Heart right ventricle (tissue), 16 donors: ENCODE measurements at places on chromosomes 5 and 9. TPM values are rescaled to one million over a fixed set of nuclear protein-coding genes. Genes with fewer than 3 reads are reported as not detected.

The PRLR gene
- total RNA-seq = 0.38 TPM

- peaks cover 6% of the 10 kb centered on the region for H3K36me3 ChIP-seq
- H3K27ac ChIP-seq = peak overlapping the region; percentile 51
- no peak overlapping the region for H3K4me3 ChIP-seq
- peak; percentile 87 for DNase-seq
Measured at GRCh38 chr5:67095346-67096171, 101.0 kb downstream of the CD180 start.

The KCNMB1 gene
- total RNA-seq = 1.5 TPM

DNA sequence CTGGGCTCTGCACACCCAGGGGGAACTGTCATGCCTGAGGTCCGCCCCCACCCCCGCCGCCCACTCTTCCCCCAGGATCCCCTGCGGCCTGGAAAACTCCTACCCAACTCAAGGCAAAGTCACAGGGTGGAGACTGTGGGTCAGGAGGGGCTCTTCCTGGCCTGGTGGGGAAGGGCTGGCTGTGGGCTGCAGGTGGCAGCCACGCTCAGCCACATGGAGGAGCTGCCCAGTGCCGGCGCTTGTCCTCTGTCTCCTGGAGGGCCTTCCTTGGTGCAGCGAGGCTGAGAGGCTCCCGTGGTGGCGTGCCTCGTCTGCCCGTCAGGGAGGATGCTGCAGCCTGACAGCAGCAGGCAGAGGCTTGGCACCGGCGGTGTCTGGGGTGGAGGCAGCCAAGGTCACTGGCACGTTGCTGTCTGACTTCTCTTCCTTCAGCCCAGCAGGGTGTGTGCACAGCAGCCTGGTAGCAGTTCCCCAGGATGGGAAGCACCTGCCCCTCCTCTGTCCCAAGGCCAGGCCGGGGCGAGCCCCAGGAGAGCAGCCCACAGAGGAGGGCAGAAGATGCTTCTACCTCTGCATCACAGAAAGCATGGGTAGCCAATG lies 78.1 kb downstream of the ADAMTS2 start:
- H3K27me3 ChIP-seq = peaks cover 7% of the 10 kb centered on the region
- DNase-seq = no peak
- H3K36me3 ChIP-seq = no peaks in the 10 kb centered on the region
- no peak overlapping the region for H3K27ac ChIP-seq

- H3K36me3 ChIP-seq = no peaks in the 10 kb centered on the region
- DNase-seq = no peak
- H3K4me3 ChIP-seq = no peak overlapping the region
- H3K4me1 ChIP-seq = no peaks in the 10 kb centered on the region
Measured at GRCh38 chr5:93053825-93054224, 527.2 kb downstream of the NR2F1-AS1 start.

The C7 gene
- 43.9 TPM for total RNA-seq

DNA sequence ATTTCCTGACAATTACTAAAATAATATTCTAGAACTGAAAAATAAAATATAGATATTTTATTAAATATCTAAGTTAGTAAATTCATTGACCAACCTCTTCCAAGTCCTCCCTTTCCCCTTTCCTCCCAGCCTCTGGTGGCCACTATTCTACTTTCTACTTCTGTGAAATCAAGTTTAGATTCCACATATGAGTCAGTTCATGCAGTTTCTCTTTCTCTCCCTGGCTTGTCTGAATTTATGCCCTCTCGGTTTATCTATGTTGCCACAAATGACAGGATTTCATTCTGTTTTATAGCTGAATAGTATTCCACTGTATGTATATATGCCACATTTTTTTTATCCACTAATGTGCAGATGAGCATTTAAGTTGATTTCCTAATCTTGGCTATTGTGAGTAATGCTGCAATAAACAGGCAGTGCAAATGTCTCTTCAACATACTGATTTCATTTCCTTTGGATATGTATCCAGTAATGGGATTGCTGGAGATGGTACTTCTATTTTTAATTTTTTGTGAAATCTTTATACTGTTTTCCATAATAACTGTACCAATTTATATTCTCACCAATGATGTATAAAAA lies 52.3 kb downstream of the WDR36 start:
- peaks cover 5% of the 10 kb centered on the region for H3K4me1 ChIP-seq
- no peak for DNase-seq
- no peak overlapping the region for H3K27ac ChIP-seq
- H3K27me3 ChIP-seq = no peaks in the 10 kb centered on the region

DNA sequence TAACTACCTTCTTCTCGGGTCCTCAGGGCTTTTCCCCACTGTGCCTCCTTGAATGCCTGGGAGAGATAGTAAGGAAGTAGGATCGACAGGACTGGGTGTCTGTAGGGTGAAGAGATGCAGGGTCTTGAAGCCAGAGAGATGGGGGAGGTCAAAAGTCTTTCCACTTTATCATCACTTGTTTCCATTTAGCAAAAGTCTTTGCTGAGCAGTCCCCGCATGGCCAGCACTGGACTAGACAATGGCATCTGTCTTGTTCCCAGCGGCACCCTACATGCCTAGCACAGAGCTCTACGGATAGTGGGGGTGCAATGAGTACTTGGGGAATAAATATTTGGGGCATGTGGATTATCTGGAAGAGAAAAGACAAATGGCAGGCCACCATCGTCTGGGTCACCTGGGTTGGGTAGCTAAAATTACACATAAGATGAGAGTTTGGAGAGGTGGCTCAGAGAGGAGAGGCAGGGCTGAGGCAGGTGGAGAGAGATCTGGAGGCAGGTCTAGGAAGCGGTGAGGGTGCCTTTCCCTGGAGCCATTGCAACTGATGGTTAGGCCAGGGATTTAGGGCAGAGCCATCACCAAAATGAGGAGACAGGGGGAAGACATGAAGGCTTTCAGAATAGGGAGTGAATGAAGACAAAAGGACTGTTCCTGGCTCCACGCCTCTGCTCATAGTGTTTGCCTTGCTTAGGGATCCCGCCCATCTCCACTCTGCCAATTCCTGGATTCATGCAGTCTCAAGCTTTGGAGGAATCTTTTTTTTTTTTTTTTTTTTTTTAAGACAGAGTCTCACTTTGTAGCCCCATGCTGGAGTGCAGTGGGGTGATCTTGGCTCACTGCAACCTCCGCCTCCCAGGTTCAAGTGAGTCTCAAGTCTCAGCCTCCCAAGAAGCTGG lies 250.8 kb upstream of the KLF4 start:
- H3K4me1 ChIP-seq = peaks cover 31% of the 10 kb centered on the region
- DNase-seq = no peak
- no peaks in the 10 kb centered on the region for H3K36me3 ChIP-seq
- H3K4me3 ChIP-seq = no peak overlapping the region

The SPAAR gene
- total RNA-seq = 2.8 TPM

- no peak overlapping the region for H3K27ac ChIP-seq
- no peak for DNase-seq
- H3K36me3 ChIP-seq = no peaks in the 10 kb centered on the region
- no peaks in the 10 kb centered on the region for H3K4me1 ChIP-seq
- H3K27me3 ChIP-seq = no peaks in the 10 kb centered on the region
Measured at GRCh38 chr5:158163451-158164295, 304.7 kb upstream of the CLINT1 start.

The POU5F2 gene
- total RNA-seq = 0.30 TPM

DNA sequence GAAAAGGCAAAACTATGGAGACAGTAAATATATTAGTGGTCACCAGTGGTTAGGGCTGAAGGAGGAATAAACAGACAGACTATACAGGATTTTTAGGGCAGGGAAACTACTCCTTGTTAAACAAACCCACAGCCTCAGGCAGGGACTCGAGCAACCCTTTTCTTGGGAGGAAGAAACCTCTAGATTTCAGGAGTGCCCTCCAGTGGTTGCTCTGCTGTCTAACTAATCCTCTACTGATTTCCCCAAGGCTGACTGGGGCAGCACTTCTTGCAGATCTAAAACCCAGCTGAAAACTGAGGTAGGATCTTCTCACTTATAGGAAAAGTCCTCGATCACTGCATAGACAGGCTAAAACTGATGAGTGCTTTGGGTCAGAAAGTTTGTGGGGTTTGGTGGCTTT lies 176.8 kb downstream of the ISOC1 start:
- no peaks in the 10 kb centered on the region for H3K27me3 ChIP-seq
- H3K4me1 ChIP-seq = no peaks in the 10 kb centered on the region
- no peak overlapping the region for H3K4me3 ChIP-seq
- DNase-seq = no peak
- no peaks in the 10 kb centered on the region for H3K36me3 ChIP-seq

The AGGF1 gene
- 19.0 TPM for total RNA-seq

- peaks cover 49% of the 10 kb centered on the region for H3K4me1 ChIP-seq
- H3K4me3 ChIP-seq = peak overlapping the region; percentile 31
- no peak overlapping the region for H3K27ac ChIP-seq
Measured at GRCh38 chr9:971901-972500, 4.5 kb upstream of the DMRT3 start.

GRCh38 chr5:167642779-167643517 lies 648.5 kb upstream of the WWC1 start:
- no peak for DNase-seq
- H3K4me3 ChIP-seq = no peak overlapping the region
- H3K27ac ChIP-seq = no peak overlapping the region
- no peaks in the 10 kb centered on the region for H3K27me3 ChIP-seq
- no peaks in the 10 kb centered on the region for H3K36me3 ChIP-seq
- peaks cover 11% of the 10 kb centered on the region for H3K4me1 ChIP-seq
